T1000 (cell line): ENCODE measurements at places on chromosomes 2 and 18.

GRCh38 chr18:38576916-38577315, 1011.3 kb upstream of the CELF4 start:
- DNase-seq: no peak

GRCh38 chr2:72104821-72105588, 42.7 kb downstream of the CYP26B1 start:
- no peak for DNase-seq

DNA sequence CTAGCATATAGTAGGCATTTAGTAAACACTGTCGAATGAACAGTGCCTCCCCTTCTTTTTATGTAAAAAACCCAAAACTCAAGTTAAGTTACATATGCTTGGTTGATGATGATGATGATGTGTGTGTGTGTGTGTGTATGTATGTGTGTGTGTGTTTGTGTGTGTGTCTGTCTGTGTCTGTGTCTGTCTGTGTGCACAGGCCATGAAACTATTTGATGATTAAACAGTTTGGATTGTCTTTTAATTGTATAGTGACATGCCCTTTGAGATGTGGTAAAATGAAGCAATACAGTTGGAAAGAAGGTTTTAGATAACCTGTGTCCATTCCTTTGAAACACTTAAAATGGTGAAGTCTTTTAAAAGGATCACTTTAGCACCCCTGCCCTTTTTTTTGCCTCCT, 105.6 kb downstream of the MAP4K4 start:
- DNase-seq: no peak

- no peak for DNase-seq
These were observed 37.1 kb upstream of the DARS1 start for GRCh38 chr2:136022396-136023146.

DNA sequence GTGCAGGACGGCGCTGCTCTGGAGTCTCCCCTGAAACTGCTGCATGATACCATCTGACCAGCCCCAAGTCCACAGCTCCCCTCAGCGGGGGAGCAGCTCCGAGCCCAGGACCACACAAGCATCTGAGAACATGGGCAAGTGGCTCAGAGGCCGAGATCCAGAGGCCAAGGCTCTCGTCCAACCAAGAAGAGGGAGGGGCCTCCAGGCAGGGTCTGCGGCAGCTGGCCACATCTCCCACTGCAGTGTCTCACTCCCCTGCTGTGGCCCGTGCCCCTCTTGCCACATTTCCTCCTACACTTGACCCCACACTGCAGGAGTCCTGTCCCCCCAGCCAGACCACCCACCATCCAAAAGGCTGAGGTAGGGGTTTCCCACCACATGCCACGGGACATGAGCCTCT, 50.2 kb downstream of the TFCP2L1 start:
- no peak for DNase-seq

- no peak for DNase-seq
These were observed 24.0 kb downstream of the MYO7B start for GRCh38 chr2:127559454-127559853.

DNA sequence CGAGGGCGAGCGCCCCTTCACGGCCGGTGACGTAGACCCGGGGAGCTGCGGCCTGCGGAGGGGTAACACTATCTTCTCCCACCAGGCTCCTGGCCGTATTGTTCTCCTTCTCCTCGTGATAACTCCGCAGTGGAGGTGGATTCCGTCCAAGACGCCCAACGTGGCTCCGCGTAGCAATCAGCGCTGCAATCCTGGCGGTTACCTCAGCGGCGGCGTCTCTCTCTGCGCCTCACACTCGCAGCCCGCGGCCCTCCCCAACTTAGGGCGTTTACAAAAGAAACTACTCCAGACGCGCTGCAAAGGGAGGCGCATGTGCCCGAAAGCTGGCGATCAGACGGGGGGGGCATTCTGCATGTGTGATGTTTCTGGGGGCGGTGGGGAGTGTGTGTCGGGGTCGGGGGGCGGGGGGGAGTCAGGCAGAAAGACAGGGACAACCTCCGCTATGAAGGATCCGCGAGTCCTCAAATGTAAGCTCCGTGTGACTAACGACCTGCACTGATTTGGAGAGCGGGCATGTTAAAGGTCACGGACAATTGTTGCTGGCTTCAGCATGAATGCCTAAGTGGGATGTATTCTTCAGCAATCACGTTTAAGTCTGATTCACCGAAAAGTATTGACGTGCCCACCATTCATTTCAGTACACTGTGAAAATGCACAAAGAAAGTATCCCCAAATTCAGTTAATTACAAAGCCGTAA, 1.3 kb upstream of the ZNF516 start:
- DNase-seq: no peak

DNA sequence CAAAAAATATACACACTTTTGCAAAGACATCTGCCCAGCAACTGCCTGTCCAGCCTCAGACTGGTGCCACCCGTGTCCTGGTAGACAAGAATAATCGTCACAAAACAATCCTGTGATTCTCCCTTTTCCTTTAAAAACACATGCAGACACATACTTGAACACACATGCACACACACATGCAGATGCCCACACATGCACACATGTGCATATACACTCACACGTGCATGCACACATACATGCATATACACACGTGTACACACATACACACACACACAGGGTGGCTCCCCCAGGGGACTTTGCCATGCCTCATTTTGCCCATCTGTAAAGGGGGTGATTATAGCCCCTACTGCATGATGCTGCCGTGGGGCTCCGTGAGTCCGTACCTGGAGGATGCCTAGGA, 24.9 kb upstream of the ALPP start:
- DNase-seq: no peak

GRCh38 chr18:2087877-2088673, 483.2 kb downstream of the METTL4 start:
- DNase-seq: no peak

DNA sequence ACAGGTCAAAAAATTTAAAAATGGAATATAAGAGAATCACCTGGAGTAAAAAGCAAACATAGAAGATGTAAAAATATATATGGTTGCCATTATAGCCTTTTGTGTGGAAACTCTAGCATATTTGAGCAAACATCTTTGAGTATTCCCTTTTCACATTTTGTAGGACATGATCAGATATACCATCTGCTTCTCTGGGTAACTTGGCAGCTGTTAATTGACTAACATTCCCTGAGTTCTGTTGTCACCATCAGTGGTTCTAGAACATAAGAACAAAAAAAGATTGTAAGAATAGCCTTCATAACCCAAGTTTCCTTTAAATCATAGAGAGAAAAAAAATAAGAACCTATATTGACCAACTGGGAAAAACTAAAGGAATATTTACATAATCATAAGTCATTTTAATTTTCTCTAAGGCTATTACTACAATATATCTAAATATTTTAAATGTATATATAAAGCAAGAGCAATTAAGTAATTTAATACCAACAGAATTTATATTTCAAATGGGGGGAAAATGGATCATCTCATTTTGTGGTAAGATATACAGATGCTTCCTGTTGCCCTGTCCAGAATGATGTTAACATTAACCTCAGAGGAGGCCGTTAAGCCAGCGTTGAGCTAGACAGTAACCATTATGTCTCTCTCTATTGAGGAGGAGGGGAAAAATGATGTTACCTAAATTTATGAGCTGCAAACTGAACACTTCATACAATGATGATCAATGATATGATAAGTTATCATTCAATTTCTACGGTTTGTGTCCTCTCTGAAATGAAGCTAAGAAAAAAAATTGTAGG, 9.8 kb upstream of the INO80D start:
- DNase-seq: no peak

DNA sequence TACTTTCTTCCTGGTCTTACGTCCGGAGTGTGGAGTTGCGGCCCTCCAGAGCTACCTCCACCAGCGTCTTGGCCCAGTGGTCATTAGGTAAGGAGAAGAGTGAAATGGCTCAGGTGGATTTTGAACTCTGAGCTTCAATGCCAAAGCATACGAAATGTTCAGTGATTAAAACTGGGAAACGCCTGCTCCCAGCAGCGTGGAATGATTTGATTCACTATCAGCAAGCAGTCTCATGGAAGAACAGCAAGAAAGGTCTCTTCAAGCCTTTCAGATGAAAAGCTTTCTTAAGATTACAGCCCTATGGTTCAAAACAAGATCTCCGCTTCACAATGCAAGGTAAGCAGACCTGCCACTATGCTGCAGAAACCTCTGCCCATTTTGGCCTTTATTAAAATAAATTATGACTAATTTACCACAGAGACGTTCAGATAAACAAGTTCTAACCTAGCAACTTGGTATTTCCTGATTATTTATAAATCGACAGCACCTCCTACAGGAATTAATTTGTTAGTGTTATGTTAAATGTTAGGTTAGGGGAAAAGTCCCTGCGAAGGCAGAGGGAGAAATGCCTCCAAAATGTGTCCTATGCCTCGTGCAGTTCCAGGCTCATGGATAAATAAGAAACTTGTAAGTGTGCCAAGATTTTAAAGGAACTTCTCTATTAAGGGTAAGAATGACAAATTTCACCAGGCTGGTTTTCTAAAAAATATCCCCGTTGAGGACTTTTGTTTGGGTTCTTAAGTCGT, 10.1 kb downstream of the SP9 start:
- no peak for DNase-seq

- DNase-seq: no peak
These were observed 568.2 kb downstream of the THSD7B start for GRCh38 chr2:137333386-137334165.
